Dermis microvascular lymphatic vessel endothelial cell (primary cell): ENCODE measurements at places on chromosomes 2 and 18.

- no peak for DNase-seq
These were observed 315.5 kb upstream of the MYT1L start for GRCh38 chr2:2646433-2647051.

DNA sequence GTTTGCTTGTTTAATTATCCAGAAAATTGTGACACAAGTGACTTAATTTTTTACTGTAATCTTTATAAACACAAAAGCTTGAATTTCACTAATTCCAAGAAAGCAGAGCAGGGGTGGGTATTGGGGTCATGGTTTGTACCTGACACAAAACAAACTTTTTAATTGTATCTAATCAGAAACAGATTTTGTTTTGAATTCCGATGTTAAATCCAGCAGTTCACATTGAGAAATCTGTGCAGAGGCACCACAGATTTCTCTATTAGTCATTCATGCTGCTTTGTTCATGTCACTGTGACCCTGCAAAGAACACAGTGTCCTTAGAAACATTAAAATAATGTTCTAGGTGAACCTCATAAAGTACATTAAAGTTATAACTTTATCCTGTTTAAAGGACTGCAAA lies 443.4 kb downstream of the NYAP2 start:
- DNase-seq: no peak

- no peak for DNase-seq
These were observed 152.8 kb downstream of the FHOD3 start for GRCh38 chr18:36450264-36450663.

- DNase-seq: no peak
These were observed 22.6 kb upstream of the RNF125 start for GRCh38 chr18:31996007-31996406.

DNA sequence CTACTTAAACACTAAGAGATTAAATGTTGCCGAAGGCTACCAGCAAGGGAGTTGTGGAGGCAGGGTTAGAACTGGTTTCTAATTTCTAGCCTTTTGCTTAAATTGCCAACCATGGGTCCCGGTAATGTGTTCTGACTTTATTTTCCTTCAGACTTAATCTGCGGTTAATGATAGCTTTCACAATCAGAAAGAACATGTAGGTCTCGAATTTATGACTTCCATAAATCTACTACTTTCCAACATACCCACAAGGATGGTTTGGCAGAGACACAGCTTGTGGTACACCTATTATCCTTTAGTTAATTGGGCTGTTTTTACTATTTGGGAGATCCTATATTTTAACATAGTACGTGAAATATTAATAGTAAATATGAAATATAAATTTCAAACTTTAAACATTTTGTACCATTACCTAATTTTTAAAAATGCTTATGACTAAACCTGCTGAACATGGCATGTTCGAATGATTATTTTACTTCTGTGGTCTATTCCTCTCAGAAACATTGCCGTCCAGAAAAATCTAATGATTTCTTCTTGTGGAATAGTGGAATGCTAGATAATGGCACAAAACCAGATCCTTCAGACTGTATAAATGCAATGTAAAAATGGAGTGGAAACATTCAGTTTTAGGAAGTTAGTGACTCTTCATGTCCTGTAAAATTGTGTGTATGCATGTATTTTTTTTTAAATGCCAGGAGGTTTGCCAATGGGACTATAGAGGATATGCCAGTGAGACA lies 41.3 kb downstream of the PARD3B start:
- no peak for DNase-seq

GRCh38 chr2:237217995-237218616 lies 132.4 kb downstream of the COPS8 start:
- no peak for DNase-seq

DNA sequence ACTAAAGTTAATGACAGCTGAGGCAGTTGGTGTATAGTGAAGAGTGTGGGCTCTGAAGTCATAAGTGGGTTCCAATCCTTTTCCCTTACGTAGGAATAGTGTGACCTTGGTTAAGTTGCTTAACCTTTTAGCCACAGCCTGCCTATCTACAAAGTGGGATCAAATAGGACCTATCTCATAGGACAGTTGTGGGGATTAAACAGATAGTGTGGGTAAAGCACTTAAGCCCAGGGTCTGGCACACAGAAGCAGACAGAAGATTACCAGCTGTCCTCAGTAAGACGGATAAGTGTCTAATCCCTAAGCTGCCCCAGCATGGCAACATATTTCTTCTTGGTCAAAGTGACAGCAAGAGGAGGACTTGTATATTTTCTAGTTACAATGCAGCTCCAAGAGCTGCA lies 28.2 kb downstream of the UBE2F start:
- no peak for DNase-seq

DNA sequence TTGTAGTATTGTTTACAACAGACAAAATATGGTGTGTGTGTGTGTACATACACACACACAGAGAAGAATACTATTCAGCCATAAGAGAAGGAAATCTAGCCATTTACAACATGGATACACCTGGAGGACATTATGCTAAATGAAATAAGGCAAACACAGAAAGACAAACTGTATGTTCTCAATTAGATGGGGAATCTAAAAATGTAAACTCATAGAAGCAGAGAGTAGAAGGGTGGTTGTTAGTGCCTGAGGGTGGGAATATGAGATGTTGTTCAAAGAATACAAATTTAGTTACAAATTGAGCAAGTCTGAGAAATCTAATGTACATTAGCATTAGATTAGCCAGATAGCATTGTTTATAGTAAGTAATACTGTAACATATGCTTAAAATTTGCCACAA lies 11.3 kb downstream of the ZNF519 start:
- no peak for DNase-seq

- DNase-seq: no peak
These were observed 397.1 kb downstream of the TSN start for GRCh38 chr2:122152571-122152970.

DNA sequence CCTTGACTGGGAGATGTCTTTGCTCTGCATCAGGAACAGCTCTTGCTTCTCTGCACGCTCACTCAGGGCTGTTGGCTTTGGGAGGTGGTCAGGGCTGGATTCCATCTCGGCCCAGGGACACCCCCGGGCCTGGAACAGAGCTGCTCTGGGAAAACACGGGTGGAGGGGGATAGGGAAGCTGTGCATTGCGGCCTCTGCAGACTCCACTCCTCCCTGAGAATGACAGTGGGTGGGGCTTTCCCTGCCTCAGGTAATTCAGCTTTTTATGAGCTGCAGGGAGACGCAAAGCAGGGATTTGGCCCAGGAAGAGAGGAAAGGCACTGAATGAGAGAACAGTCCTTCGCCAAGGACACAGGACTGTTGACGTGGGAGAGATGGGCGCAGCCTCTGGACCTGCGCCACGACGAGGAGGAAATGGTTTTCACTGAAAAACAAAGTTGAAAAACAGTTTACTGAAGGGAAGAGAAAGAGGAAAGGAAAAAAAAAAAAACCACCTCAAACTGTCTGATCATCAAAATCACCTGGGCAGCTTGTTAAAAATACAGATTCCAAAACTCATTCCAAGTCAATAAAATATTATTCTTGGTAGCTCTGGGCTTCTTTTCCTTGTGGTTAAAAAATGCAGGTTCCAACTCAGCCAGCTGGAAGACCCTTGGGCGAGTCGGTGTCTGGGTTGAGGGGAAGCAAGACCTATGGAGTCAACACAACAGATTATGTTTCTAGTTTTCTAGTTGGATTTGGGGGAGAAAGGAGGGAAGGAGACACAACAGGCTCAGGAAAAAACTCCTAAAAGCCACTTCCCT lies 194.0 kb downstream of the ZFP36L2 start:
- DNase-seq: peak; percentile 77

- no peak for DNase-seq
These were observed 275 bp downstream of the HOXD8 start for GRCh38 chr2:176129813-176130146.

- DNase-seq: peak; percentile 27
These were observed 2039.2 kb upstream of the CELF4 start for GRCh38 chr18:39604836-39605235.

GRCh38 chr2:9778012-9778411 lies 65.3 kb upstream of the TAF1B start:
- peak; percentile 19 for DNase-seq

GRCh38 chr2:20642055-20642971 lies 8.6 kb downstream of the HS1BP3 start:
- DNase-seq: no peak

DNA sequence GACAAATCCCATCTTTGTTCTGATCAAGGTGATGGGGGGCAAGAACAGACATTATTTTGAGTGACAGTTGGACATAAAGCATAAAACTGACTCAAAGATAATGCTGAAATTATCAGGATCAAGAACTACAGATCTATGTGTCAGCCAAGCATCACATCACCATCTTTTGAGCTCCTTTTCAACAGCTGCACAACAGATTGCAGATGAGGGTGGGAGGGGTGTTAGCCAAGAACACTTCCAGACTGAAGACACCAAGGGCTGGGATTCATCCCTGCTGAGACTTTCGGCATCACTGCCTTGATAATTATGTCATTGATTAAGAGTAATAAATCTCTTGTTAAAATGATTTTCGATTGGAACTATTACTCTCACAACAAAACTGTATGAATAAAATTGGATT lies 191.5 kb upstream of the NETO1 start:
- DNase-seq: no peak

- peak; percentile 54 for DNase-seq
These were observed 1027.7 kb downstream of the TMEM182 start for GRCh38 chr2:103789381-103790095.

DNA sequence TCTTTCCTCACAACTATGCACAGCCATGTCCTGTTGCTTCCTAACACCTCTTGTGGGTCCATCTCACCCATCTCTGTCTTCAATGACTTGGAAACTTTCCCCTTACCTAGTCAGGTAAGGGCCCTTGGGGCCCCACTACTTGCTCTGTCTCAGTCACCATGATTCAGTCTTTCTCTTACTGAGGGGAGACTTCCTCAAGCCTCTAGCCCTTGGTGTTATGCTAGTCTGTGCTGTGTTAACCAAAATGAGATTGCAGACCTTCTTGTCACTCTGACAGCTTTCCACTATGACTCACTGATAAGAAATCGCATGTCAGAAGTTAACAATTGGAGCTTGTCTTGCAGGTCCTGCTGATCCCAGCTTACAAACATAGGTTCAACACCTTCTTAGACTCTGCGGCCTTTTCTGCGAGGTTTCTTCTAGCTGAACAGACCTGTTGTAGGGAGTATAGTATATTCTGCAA lies 65.3 kb downstream of the WDR75 start:
- no peak for DNase-seq

- DNase-seq: no peak
These were observed 34.2 kb downstream of the ADI1 start for GRCh38 chr2:3485166-3485565.

GRCh38 chr2:86241611-86242010 lies 42.4 kb downstream of the MRPL35 start:
- no peak for DNase-seq

DNA sequence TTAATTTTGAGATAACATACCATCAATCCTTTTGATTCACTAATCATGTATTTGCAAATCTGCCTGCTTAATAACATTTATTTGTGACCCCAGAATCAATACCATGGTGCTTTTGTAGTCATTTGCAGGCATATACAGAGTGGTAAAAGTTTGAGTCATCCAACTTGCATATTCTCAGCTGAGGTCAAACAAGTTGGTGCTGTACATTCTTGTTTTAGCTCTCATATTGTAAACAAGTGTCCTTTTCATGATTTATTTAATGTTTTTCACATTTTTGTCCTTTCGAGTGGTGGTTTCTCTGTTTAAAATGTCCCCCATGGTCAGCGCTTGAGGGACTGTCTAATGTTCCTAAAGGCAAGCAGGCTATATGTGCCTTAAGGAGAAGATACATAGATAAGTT lies 17.5 kb downstream of the RAB27B start:
- no peak for DNase-seq

GRCh38 chr2:34371711-34372110 lies 772.6 kb upstream of the FAM98A start:
- no peak for DNase-seq

GRCh38 chr2:206611736-206612135 lies 30.6 kb upstream of the FAM237A start:
- DNase-seq: no peak

DNA sequence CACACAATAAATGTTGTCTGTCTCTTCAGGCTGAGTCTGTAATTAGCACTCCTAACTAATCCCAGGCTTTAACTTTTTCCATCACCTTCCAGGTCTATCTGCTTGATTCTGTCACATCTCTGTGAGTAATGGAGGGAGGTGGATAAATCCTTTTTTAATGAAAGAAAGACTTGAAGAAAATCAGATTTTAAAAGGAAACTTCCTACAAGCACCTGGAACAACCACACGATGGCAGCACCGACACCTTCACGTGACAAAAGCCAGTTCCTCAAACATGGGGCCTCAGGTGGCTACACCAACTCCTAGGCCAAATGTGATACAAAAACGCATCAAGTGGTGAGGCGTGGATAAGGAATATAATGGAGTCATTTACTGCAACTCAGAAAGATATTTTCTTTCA lies 41.8 kb downstream of the TGFBRAP1 start:
- peak; percentile 31 for DNase-seq

GRCh38 chr18:79575891-79576685 lies 103.5 kb upstream of the CTDP1 start:
- DNase-seq: no peak

GRCh38 chr2:49403637-49404036 lies 249.3 kb upstream of the FSHR start:
- DNase-seq: no peak

DNA sequence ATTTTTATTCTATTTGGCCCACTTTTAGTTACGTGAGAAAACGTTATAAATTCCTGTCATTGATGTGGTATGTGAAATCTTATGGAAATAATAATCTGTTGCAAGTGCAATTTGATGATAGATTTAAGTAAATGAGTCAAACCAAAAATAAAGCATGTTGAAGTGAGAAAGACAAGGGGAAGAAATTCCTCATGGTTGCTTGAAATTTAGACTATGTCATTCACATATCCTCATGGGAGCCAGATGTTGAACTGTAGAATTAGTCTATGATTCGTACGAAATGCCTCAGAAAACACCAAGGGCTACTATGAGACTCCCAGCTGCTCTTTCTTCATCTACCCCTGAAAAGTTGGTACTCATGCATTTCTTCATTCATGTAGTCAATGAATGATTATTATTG lies 55.7 kb downstream of the KLHL14 start:
- no peak for DNase-seq

- DNase-seq: no peak
These were observed 565.2 kb upstream of the ID2 start for GRCh38 chr2:8116661-8117060.

DNA sequence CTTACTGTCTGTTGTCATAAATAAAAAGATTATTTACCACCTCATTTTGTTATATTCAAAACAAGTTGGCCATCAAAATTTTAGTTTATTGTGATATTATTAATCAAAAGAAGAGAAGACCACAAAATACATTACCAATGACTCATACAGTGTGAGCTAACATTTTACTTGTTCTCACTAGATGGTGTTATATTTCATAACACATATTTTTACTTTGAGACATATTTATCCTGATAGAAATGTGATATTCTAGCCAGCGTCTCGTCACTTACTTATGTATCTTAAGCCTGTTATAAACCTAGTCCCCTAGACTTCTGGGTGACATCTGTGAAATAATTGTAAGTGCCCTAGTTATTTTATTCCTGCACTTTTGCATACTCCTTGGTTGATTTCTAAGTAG lies 263.2 kb downstream of the CDH7 start:
- DNase-seq: no peak
